Articular chondrocyte of knee joint (primary cell): ENCODE measurements at places on chromosomes 11 and 22. TPM values are rescaled to one million over a fixed set of nuclear protein-coding genes. Genes with fewer than 3 reads are reported as not detected.

Gene ZP1
- total RNA-seq, result not detected in 2 replicates

Gene FBXO3
- 40.6 and 45.6 TPM in 2 replicates for total RNA-seq

Gene TECTA
- 0.86 and 1.3 TPM in 2 replicates for total RNA-seq

Gene ACRV1
- total RNA-seq, result 0.11 TPM in 1 of 2 replicates, not detected in the other

Gene MMP13
- total RNA-seq, result 1.6 and 5.7 TPM in 2 replicates

Gene LUZP2
- total RNA-seq, result not detected in 2 replicates

Gene OTOG
- not detected in 2 replicates for total RNA-seq
